Uterus (tissue), 4 donors: ENCODE measurements at places on chromosomes 4 and X. TPM values are rescaled to one million over a fixed set of nuclear protein-coding genes. Genes with fewer than 3 reads are reported as not detected.

The OPN1MW2 gene
- not detected for total RNA-seq

The HPGDS gene
- total RNA-seq, result not detected

The STPG2 gene
- total RNA-seq, result 0.26 TPM

- H3K4me3 ChIP-seq, result no peak overlapping the region
- no peaks in the 10 kb centered on the region for H3K27me3 ChIP-seq
- no peak overlapping the region for H3K27ac ChIP-seq
- H3K4me1 ChIP-seq, result no peaks in the 10 kb centered on the region
- DNase-seq, result no peak
- H3K36me3 ChIP-seq, result no peaks in the 10 kb centered on the region
These were observed 40.1 kb upstream of the HMGB3 start for GRCh38 chrX:150942942-150943594.

DNA sequence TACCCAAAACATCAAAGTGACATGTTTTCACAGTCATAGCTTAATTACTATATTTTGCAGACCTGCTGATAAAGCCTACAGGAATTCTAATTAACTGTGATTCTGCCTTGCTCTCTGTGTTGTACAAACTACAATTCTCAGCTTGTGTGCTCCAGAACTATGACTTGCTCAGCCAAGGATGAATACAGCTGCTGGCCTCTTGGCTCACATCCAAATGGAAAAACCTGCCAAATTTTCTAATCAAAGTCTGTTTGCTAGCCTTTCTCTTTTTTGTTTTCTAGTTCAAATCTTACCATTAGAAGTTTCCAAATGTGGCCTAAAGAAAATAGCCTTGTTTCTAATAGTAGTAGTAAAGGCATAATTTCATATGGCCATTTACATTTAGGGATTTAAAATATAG, 1176.8 kb downstream of the FAM133A start:
- H3K27me3 ChIP-seq, result no peaks in the 10 kb centered on the region
- H3K36me3 ChIP-seq, result no peaks in the 10 kb centered on the region

DNA sequence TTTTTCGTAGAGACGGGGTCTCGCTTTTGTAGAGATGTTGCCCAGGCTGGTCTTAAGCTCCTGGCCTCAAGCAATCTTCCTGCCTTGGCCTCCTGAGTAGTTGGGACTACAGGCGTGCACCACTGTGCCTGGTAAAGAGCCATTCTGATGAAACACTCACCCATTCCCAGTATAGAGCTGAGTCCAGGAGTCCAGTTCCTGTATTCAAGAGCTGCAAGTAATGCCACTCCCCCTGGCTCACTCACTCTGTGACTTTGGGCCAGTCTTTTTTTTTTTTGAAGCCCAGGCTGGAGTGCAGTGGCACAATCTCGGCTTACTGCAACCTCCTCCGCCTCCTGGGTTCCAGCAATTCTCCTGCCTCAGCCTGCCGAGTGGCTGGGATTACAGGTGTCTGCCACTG, 3.5 kb downstream of the CCDC22 start:
- H3K4me1 ChIP-seq, result no peaks in the 10 kb centered on the region
- H3K27ac ChIP-seq, result no peak overlapping the region
- no peak overlapping the region for H3K4me3 ChIP-seq
- no peaks in the 10 kb centered on the region for H3K36me3 ChIP-seq
- DNase-seq, result no peak

DNA sequence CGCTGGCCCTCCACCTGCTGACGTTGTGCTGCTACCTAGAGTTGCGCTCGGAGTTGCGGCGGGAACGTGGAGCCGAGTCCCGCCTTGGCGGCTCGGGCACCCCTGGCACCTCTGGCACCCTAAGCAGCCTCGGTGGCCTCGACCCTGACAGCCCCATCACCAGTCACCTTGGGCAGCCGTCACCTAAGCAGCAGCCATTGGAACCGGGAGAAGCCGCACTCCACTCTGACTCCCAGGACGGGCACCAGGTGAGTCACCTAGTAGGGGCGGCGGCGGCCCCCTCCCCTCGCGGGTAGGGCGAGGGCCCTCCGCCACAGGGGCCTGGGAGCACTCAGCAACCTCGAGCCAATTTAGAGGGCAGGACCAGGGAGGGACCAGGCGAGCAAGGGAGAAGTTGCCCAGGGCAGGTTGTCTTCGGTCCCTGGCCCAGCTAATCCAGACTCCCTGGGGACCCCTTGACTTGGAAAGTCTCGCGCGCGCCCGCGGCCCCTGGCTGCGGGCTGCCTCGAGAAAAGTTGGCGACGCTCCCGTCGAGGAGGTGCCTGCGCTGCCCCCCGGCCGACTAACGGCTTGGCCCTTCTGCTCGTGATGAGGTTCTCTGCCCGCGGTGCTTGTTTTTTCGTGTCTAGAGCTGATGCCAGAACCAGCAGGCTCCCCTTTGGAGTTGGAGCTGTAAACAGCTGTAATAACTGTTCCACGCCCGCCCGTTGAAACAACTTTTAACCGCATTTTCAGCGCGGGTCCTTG, 717 bp downstream of the EDA start:
- no peaks in the 10 kb centered on the region for H3K4me1 ChIP-seq
- H3K27ac ChIP-seq, result peak overlapping the region; percentile 13
- peak overlapping the region; percentile 55 for H3K4me3 ChIP-seq
- H3K27me3 ChIP-seq, result no peaks in the 10 kb centered on the region

- H3K27ac ChIP-seq, result no peak overlapping the region
- H3K4me1 ChIP-seq, result no peaks in the 10 kb centered on the region
- no peaks in the 10 kb centered on the region for H3K27me3 ChIP-seq
- H3K4me3 ChIP-seq, result no peak overlapping the region
- H3K36me3 ChIP-seq, result no peaks in the 10 kb centered on the region
These were observed 481.6 kb downstream of the PABPC4L start for GRCh38 chr4:133720001-133720400.

GRCh38 chr4:87058356-87059073, 123.7 kb downstream of the AFF1 start:
- no peak overlapping the region for H3K4me3 ChIP-seq
- H3K27me3 ChIP-seq, result no peaks in the 10 kb centered on the region
- no peak for DNase-seq
- peak overlapping the region; percentile 80 for H3K27ac ChIP-seq
- H3K4me1 ChIP-seq, result peaks cover 6% of the 10 kb centered on the region

DNA sequence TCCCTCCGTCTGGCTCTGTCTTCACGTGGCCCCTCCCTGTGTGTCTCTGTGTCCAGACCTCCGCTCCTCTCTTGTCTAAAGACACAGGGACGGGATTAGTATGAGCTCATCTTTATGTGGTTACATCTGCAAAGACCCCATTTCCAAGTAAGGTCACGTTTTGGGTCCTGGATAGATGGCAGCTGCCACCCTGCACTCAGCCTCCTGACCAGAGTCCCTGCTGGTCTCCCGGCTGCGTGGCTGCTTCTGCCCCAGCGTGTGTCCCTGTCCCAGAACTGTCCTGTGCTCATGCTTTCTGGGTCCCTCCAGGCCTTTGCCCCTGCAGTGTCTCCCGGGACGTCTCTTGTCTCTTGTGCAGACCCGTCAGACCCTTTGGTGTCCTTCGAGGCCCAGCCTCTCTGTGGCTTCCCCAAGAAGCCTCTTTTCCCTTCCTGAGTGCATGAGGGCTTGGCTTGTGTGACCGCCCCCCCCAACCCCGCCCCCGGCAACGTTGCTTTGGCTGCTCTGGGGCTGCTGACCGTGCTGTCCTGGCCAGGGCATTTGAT, 107.3 kb downstream of the PSAPL1 start:
- DNase-seq, result no peak
- H3K36me3 ChIP-seq, result no peaks in the 10 kb centered on the region
- no peaks in the 10 kb centered on the region for H3K27me3 ChIP-seq
- H3K27ac ChIP-seq, result no peak overlapping the region
- no peaks in the 10 kb centered on the region for H3K4me1 ChIP-seq

DNA sequence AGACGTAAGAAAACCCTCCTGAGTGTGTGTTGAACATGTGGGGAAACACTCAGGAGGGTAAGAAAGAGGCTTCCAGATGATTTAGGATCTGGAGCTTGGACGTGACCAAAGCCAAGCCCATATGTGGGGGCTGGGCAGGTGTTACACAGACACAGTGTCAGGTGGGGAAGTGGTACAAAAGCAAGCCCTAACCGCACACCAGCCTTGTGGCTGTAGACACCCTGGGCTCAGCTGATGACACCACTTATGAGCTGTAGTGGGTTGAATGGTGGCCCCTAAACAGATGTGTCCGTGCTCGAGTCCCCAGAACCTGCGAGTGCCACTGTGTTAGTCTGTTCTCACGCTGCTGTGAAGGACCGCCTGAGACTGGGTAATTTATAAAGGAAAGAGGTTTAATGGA, 25.0 kb upstream of the NSG1 start:
- no peak overlapping the region for H3K27ac ChIP-seq
- DNase-seq, result no peak
- no peaks in the 10 kb centered on the region for H3K27me3 ChIP-seq
- H3K4me3 ChIP-seq, result no peak overlapping the region
- no peaks in the 10 kb centered on the region for H3K4me1 ChIP-seq

- DNase-seq, result no peak
- peak overlapping the region; percentile 56 for H3K27ac ChIP-seq
- H3K4me3 ChIP-seq, result no peak overlapping the region
- H3K27me3 ChIP-seq, result no peaks in the 10 kb centered on the region
- H3K4me1 ChIP-seq, result no peaks in the 10 kb centered on the region
These were observed 13.1 kb downstream of the PDGFC start for GRCh38 chr4:156958276-156959074.

- no peaks in the 10 kb centered on the region for H3K36me3 ChIP-seq
- no peaks in the 10 kb centered on the region for H3K27me3 ChIP-seq
- H3K27ac ChIP-seq, result no peak overlapping the region
- H3K4me1 ChIP-seq, result no peaks in the 10 kb centered on the region
These were observed 36.9 kb upstream of the XIAP start for GRCh38 chrX:123822965-123823364.

DNA sequence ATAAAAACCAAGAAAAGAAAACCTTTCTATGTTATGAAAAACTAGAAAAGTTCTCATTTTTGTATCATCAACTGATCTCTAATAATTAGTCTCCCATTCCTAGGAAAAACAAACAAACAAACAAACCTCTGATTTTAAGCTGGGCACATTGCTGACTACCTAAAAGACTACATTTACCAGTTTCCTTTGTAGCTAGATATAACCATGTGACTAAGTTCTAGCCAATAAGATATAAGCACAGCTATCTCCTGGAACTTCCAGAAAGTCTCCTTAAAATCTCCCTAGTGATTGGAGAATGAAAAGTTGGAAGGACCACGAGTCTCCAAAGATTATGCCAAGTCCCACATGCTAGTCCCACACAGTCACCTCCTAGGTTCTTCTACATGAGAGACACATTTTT, 108.9 kb downstream of the NR3C2 start:
- DNase-seq, result no peak
- no peaks in the 10 kb centered on the region for H3K27me3 ChIP-seq
- H3K27ac ChIP-seq, result no peak overlapping the region
- no peaks in the 10 kb centered on the region for H3K4me1 ChIP-seq
- H3K36me3 ChIP-seq, result no peaks in the 10 kb centered on the region
- H3K4me3 ChIP-seq, result no peak overlapping the region

DNA sequence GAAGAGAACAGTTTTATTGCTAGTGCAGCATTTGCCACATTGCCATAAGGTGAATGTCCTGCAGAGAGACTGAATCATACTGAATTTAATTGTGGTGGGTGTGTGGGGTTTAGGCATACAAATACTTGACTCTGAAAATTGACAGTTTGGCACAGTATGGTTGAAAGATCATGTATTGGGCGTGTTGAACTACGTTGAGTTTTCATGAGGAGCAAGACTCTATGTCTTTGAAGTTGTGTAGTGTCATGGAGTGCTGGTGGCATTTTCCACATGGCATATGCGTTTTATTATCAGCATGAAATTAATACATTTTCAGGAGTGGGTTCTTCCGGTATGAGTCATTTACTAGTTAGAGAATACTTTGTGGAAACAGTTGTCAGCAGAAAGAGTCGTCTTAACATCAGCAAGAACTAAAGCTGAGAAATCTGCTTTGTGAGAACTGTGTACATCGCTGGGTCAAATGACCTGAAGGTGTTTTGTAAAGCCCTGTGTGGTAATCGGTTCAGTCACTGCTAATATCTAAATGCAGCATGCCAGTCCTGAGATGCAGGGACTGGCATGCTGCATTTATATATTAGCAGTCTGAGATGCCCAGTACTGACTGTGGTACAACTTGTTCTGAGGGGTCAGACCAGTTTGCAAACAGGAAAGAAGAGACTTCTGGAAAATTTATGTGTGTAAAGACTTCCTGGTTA, 50.3 kb downstream of the ARHGAP10 start:
- H3K36me3 ChIP-seq, result no peaks in the 10 kb centered on the region
- H3K27ac ChIP-seq, result no peak overlapping the region
- no peaks in the 10 kb centered on the region for H3K4me1 ChIP-seq
- no peak overlapping the region for H3K4me3 ChIP-seq
- DNase-seq, result no peak
- H3K27me3 ChIP-seq, result no peaks in the 10 kb centered on the region

DNA sequence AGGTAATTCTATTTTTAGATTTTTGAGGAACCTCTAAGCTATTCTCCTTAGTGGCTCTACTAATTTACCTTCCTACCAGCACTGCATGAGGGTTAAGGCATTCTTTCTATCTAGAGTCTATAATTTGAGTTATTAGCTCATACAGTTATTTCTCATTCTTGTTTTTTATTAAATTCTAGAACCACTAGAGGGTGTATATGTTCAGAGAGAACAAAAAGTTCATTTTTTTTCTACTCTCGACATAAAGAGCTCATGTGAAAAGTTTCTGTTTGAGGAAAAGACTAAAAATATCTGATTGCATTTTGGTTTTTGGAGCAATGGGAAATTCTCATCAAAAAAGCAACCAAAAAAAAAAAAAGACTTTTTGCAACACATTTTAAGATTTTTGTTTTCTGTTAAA, 57.0 kb upstream of the LRAT start:
- no peak overlapping the region for H3K27ac ChIP-seq
- H3K27me3 ChIP-seq, result no peaks in the 10 kb centered on the region
- DNase-seq, result no peak

DNA sequence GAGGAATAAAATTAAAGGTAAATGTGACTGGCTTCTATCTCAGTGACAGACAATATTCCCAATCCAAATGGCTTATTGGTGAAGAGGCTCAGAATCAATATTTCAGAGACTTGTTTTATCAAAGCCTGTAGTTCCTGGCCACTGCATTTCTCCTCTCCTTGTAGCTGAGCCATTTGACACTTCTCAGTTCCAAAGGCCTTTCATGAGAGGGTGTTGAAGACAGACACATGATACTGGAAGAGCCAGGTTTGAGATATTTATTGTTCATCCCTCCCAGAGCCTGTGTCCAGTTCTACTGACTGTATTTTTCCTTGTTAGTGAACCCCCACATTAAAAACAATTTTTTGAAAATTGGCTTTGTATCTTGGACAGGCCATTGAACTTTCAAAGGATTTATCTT, 12.9 kb upstream of the INPP4B start:
- no peak overlapping the region for H3K4me3 ChIP-seq
- no peaks in the 10 kb centered on the region for H3K4me1 ChIP-seq
- DNase-seq, result no peak
- no peaks in the 10 kb centered on the region for H3K27me3 ChIP-seq
- H3K27ac ChIP-seq, result no peak overlapping the region
- no peaks in the 10 kb centered on the region for H3K36me3 ChIP-seq

- no peak for DNase-seq
- no peaks in the 10 kb centered on the region for H3K4me1 ChIP-seq
- H3K27me3 ChIP-seq, result no peaks in the 10 kb centered on the region
- no peaks in the 10 kb centered on the region for H3K36me3 ChIP-seq
- H3K27ac ChIP-seq, result no peak overlapping the region
These were observed 36.9 kb downstream of the CEP44 start for GRCh38 chr4:174320494-174321199.

GRCh38 chrX:129755779-129756650, 17.2 kb downstream of the XPNPEP2 start:
- DNase-seq, result no peak
- H3K27me3 ChIP-seq, result no peaks in the 10 kb centered on the region
- no peak overlapping the region for H3K4me3 ChIP-seq
- H3K4me1 ChIP-seq, result no peaks in the 10 kb centered on the region

- no peaks in the 10 kb centered on the region for H3K27me3 ChIP-seq
- H3K27ac ChIP-seq, result no peak overlapping the region
- DNase-seq, result no peak
- no peaks in the 10 kb centered on the region for H3K4me1 ChIP-seq
- H3K36me3 ChIP-seq, result no peaks in the 10 kb centered on the region
- H3K4me3 ChIP-seq, result no peak overlapping the region
These were observed 149.1 kb upstream of the ARHGEF9 start for GRCh38 chrX:63934160-63934559.
